ENCODE measurements at places on chromosomes 2 and 18. TPM values are rescaled to one million over a fixed set of nuclear protein-coding genes. Genes with fewer than 3 reads are reported as not detected.
A peak's percentile ranks its signal among the peaks of the same experiment; 100 is the strongest.

GRCh38 chr2:27249891-27250651 lies 12.8 kb downstream of the SLC30A3 start:
- no peaks in the 10 kb centered on the region for H3K36me3 ChIP-seq
- H3K4me3 ChIP-seq = no peak overlapping the region
- H3K4me1 ChIP-seq = peaks cover 3% of the 10 kb centered on the region
- DNase-seq = peak; percentile 56
- no peak overlapping the region for H3K27ac ChIP-seq

- no peaks in the 10 kb centered on the region for H3K36me3 ChIP-seq
- DNase-seq = no peak
- no peak overlapping the region for H3K4me3 ChIP-seq
- no peak overlapping the region for H3K27ac ChIP-seq
- peaks cover 3% of the 10 kb centered on the region for H3K4me1 ChIP-seq
- H3K27me3 ChIP-seq = no peaks in the 10 kb centered on the region
Observed at GRCh38 chr18:55324166-55324565, 263.8 kb downstream of the TCF4 start.

- no peaks in the 10 kb centered on the region for H3K4me1 ChIP-seq
- no peak for DNase-seq
- H3K4me3 ChIP-seq = no peak overlapping the region
- no peak overlapping the region for H3K27ac ChIP-seq
Observed at GRCh38 chr2:2156881-2157280, 174.2 kb downstream of the MYT1L start.

DNA sequence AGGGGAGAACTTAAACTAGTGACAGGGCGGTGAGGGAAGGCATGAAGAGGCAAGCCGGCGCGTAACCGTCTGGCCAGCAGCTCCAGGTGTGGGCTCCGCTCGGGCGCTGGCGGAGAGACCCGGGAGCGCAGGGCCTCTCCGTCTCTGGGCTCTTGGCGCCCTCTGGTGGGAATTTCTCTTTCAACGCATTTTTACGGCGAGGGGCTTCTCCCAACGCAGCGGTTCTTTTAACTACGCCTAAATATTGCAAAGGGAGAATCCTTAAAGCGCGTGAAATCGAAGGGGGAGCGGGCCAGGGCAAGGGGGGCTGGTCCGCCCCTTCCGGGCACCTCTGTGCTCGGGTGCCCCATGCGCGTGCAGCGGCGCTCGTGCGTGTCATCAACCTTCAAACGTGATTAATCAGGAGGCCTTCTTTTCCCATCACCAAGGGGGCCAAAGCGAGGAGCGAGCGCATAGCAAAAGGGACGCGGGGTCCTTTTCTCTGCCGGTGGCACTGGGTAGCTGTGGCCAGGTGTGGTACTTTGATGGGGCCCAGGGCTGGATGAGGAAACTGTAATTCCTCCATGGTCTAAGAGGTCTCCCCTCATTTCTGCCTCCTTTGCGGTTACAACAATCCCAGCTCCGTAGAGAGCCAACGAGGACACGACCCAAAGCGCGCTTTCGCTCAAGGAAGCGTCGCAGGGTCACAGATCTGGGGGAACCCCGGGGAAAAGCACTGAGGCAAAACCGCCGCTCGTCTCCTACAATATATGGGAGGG lies 762 bp upstream of the GAD1 start:
- H3K4me3 ChIP-seq = peak overlapping the region; percentile 9
- no peaks in the 10 kb centered on the region for H3K36me3 ChIP-seq
- no peaks in the 10 kb centered on the region for H3K4me1 ChIP-seq
- H3K27ac ChIP-seq = no peak overlapping the region

GRCh38 chr2:231015478-231015877 lies 19.6 kb downstream of the SPATA3 start:
- no peaks in the 10 kb centered on the region for H3K36me3 ChIP-seq
- no peaks in the 10 kb centered on the region for H3K4me1 ChIP-seq
- no peak overlapping the region for H3K27ac ChIP-seq

DNA sequence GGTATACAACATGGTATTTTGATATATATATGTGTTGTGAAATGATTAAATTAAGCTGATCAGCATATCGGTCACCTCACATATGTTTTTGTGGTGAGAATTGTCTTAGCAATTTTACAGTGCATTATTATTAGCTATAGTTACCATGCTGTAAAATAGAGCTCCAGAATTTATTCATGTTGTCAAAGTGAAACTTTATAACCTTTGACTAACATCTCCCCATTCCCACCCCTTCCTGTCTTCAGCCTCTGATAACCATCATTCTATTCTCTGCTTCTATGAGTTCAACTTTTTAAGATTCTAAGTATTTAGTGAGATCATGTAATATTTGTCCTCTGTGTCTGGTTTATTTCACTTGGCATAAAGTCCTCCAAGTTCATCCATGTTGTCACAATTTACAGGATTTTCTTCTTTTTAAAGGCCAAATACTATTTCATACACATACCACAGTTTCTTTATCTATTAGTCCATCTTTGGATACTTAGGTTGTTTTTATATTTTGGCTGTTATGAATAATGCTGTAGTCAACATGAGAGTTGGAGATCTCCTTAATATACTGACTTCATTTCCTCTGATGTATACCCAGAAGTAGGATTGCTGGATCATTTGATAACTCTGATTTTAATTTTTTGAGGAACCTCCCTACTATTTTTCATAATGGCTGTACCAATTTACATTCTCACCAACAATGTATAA lies 30.3 kb downstream of the NCOA1 start:
- no peak overlapping the region for H3K27ac ChIP-seq
- no peak for DNase-seq
- H3K36me3 ChIP-seq = no peaks in the 10 kb centered on the region
- no peaks in the 10 kb centered on the region for H3K27me3 ChIP-seq
- H3K4me3 ChIP-seq = no peak overlapping the region
- H3K4me1 ChIP-seq = no peaks in the 10 kb centered on the region

C2orf92 gene
- 10.3 TPM for total RNA-seq

C2orf74 gene
- total RNA-seq = 4.8 TPM

CHRNG gene
- total RNA-seq = not detected

All from aorta (tissue), 5 donors.